ENCODE measurements at places on chromosomes 7 and 10.

DNA sequence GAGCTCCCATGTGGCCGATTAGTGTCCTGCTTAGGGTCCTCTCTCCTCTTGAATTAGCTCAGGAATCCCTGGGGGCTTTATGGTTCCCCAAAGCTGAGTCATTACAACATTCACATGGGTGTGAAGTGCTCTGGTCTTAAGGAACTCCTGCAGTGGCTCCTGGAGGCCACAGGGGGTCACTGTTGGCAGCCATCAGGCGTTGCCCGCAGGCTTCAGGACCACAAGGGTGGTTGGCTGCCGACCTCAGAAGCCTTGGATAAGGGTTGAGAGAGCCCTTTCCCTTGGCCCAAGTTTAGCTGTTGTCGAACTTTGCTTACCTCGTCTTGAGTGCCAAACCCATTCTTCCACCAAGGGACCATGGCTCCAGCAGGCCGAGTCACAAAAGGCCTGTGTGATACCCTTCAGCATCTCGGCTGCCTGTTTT, 61.7 kb downstream of the SH2D4B start:
- DNase-seq = no peak

DNA sequence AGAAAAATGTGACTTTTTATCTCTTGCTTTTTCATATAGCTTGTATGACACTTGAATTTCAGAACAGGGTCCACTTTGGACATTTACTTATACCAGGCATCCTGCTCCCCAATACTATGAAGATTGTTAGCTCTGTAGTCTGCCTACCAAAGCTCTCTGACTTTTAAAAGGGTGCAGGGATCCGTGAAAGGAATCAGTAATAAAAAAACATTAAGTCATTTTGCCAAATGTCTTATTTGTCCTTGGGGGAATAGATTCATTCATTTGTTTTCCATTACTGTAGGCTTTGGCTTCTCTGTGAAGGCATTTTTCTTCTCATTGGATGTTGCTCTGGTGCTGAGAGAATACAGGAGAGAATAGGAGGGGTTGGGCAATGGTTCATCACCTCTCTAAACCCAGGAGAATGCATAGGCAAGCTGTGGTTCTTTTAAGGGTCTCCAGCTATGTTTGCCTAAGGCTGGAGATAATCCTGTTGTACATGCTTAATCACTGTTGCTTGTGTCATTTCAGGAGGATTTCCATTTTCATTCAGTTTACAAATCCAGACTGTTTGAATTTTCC, 103.5 kb downstream of the SRI start:
- DNase-seq = no peak

- DNase-seq = no peak
Observed at GRCh38 chr10:99395750-99396445, 34.5 kb downstream of the GOT1 start.

GRCh38 chr10:61973906-61974305, 72.4 kb downstream of the ARID5B start:
- DNase-seq = no peak
